ENCODE measurements at places on chromosomes 4 and X.

DNA sequence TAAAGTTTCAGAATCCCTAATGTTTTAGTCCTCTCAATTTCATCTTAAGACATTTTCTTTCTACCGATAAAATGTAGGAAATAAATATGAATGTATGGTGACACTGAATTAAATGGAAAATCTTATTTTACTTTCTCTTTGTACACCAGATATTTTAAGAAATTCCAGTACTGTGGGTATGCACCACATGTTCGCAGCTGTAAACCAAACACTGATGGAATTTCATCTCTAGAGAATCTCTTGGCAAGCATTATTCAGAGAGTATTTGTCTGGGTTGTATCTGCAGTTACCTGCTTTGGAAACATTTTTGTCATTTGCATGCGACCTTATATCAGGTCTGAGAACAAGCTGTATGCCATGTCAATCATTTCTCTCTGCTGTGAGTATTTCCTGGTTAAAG lies 26.9 kb downstream of the C4orf46 start:
- DNase-seq: no peak

GRCh38 chrX:23788946-23789345 lies 6.0 kb downstream of the SAT1 start:
- no peak for DNase-seq

DNA sequence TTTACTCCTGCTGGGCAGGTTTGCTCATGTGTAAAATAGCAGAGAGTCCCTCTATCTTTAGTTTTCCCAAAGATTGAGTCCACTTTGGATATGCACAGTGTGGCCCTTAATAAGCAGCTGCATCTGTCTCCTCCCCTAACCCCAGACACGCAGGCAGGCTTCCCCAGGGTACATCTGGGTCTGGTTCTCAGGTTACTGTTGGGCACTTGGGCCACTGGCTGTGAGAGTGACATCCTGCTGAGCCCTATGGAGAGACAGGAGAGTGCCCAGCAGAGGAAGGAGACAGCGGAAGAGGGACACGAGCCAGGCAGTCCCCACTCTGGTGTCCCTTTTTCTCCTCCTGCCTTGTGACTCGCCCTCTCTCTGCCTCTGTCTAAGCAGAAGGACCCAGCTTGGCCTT lies 16.0 kb downstream of the XK start:
- no peak for DNase-seq

DNA sequence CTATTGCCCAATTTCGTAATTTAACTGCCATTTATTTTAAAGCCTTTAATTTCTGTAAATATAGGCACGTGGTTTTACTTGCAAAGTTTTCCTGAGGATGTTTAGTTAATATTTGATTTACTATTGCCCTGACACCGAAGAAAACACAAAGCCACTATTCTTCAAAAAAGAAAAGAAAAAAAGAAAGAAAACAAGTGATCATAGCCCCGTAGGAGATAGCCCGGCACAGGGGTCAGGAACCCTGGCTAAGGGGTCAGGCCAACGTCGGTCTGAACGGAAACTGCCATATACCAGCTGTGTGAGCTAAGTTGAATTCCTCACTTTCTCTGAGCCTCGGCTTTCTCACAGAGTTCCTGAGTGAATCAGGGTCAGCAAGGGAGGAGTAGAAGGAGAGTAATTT lies 17.7 kb upstream of the LAMP2 start:
- no peak for DNase-seq

- DNase-seq: no peak
These were observed 15.4 kb downstream of the MAD2L1 start for GRCh38 chr4:120051253-120051652.

DNA sequence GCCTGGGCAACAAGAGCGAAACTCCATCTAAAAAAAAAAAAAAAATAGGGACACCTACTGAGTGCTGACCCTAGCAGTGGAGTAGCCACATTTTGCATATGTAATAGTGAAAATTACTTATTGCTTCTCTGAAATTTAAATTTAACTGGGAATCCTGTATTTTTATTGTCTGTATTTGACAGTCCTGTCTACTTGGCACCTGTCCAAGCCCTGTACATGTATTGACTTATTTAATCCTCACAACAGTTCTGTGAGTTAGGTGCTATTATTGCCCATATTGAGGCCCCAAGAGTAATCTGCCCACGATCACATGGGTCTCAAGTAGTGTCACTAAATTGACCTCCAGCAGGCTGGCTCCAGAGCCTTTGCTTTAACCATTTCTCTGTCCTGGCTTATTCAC lies 81.6 kb downstream of the WDR19 start:
- no peak for DNase-seq

DNA sequence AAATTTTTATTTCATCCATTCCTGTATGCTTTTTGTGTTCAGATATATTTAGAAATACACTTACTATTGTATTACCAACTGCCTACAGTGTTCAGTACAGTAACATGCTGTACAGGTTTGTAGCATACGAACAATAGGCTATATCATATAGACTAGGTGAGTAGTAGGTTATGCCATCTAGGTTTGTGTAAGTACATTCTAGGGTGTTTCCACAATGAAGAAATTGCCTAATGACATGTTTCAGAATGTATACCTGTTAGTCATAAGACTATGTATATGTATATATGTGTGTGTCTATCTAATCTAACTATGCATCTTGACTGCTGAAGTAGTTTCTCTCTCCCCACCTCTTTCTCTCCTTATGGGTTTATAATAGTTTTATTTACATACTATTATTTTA lies 51.5 kb upstream of the BTC start:
- no peak for DNase-seq

GRCh38 chr4:174435974-174436373 lies 86.3 kb downstream of the HPGD start:
- DNase-seq: no peak

Data from astrocyte of the cerebellum (primary cell).